ENCODE measurements at places on chromosomes 3 and 15. TPM values are rescaled to one million over a fixed set of nuclear protein-coding genes. Genes with fewer than 3 reads are reported as not detected.
A peak's percentile ranks its signal among the peaks of the same experiment; 100 is the strongest.

GRCh38 chr3:151440940-151441339 is 19.9 kb downstream of the IGSF10 start:
- DNase-seq, result no peak

DNA sequence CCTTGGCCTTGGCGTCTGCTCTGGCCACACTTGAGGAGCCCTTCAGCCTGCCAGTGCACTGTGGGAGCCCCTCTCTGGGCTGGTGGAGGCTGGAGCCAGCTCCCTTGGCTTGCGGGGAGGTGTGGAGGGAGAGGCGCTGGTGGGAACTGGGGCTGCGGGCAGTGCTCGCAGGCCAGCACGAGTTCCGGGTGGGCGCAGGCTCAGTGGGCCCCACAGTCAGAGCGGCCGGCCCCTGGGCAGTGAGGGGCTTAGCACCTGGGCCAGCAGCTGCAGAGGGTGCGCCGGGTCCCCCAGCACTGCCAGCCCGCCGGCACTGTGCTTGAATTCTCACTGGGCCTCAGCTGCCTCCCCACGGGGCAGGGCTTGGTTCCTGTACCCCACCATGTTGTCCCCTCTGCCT is 68.7 kb upstream of the KCNAB1 start:
- DNase-seq, result no peak

- peak; percentile 69 for DNase-seq
These were observed 14.4 kb upstream of the TKT start for GRCh38 chr3:53269888-53270880.

- no peak for DNase-seq
These were observed 86.2 kb downstream of the CMSS1 start for GRCh38 chr3:99903869-99904268.

DNA sequence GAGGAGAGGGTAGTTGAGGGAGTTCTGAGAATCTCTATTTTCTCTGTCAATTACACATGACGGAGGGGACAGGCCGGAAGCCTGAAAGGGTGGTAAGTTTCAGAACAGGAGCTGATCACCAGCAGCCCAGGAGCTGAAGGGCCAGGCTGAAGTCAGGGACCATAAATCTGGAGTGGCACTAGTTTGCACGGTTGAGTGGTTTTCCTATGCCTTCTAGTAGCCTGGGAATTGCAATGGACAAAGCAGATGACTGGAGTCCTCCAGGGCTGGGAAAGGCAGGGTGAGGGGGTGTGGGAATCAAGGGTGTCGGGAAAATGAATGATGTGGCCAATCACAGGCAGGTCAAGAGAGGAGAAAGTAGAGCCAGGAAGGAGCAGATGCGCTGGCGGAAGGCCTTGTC is 72.5 kb downstream of the MAGEF1 start:
- DNase-seq, result peak; percentile 80

DNA sequence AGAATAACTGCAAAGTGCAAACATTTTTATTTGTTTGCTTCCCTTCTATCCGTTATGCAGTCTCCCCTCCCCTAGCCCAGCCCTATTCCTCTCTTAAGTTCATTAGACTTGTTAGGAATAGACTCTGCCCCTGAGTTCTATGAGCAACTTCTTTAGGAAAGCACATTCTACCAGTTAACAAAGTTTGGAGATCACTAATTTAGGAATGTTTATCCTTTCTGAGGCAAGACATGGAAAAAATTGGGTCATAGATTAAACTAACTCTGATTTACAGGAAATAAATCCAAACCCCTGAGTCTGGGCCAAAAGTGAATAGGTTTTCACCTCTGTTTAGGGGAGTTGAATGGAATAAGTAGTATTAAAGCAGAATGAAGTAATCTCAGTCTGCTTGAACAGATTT is 34.4 kb downstream of the C3orf80 start:
- DNase-seq, result no peak

DNA sequence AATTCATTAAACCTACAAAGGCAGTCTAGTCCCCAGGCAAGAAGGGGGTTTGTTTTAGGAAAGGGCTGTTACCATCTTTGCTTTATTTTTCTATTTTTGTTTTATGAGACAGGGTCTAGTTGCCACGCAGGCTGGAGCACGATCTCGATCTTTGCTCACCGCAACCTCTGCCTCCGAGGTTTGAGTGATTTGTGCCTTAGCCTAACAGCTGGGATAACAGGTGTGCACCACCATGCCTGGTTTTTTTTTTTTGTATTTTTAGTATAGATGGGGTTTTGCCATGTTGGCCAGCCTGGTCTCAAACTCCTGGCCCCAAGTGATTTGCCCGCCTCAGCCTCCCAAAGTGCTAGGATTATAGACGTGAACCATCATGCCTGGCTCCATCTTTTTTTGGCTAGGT is 4.9 kb downstream of the HIGD1A start:
- DNase-seq, result no peak

DNA sequence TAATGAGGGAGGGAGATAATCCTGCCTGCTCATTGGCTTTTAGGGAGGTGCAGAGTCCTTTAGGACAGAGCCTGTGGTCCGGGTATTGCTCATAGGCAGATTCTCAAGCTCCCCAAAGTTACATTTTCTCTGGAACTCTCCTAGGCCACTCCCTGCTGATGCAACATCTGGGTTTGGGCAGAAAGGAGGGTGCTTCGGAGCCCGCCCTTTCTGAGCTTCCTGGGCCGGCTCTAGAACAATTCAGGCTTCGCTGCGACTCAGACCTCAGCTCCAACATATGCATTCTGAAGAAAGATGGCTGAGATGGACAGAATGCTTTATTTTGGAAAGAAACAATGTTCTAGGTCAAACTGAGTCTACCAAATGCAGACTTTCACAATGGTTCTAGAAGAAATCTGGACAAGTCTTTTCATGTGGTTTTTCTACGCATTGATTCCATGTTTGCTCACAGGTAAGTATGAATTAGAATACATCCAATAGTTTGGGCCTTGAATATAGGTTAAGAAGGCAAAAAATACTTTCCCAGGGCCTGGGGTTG is at the start of gene IL20RB:
Gene IL20RB, plus strand, starts transcription at position 233 of the 538 bp plus-strand sequence. Its CDS starts 131 bp downstream, at position 364.
- DNase-seq, result no peak

DNA sequence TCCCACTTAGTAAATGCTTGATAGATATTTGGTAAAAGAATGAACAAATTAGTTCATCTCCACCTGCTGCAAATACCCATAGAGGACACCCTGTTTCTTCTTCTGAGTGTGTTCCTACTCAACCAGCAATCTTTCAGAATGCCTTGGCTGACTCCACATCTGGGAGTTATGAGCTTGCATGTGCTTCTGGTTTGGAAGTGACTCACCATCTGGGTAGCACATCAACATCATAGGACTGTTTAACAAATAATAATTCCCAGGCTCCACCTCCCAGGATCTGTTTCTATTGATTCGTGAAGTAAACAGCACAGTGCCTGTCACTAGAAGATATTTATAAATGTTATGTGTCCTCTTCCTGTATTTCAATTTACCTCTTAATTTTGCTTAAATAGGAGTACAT is 580.1 kb downstream of the ROBO2 start:
- DNase-seq, result no peak

- DNase-seq, result no peak
These were observed 447.8 kb upstream of the BCHE start for GRCh38 chr3:166285001-166285400.

GRCh38 chr3:157033001-157033400 is 126.9 kb downstream of the CCNL1 start:
- DNase-seq, result no peak

GRCh38 chr3:98843266-98843959 is 58.1 kb downstream of the DCBLD2 start:
- DNase-seq, result no peak

DNA sequence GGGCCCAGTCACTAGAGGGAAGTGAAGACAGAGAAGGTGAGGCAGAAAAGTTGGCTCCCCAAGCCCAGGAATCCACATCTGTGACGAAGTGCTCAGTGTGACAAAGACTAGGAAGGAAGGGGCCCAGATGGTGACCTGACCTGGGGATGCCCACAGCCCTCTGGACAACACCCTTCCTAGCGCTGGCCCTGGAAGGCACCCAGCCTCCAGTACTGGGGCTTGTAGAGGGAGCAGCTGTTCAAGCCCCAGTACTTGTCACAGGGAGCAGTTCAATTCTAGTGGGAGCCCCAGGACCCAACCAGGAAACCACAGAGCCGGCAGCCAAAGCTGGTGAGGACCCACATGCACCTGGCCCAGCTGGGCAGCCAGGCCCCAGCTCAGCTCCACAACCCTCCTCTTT is 190.8 kb downstream of the XXYLT1 start:
- DNase-seq, result no peak

- DNase-seq, result no peak
These were observed 19.1 kb downstream of the B3GNT5 start for GRCh38 chr3:183272142-183272541.

- DNase-seq, result no peak
These were observed 46.2 kb upstream of the ARHGEF26 start for GRCh38 chr3:154074966-154075365.

GRCh38 chr3:126753191-126754160 is 49.4 kb downstream of the CHCHD6 start:
- no peak for DNase-seq

DNA sequence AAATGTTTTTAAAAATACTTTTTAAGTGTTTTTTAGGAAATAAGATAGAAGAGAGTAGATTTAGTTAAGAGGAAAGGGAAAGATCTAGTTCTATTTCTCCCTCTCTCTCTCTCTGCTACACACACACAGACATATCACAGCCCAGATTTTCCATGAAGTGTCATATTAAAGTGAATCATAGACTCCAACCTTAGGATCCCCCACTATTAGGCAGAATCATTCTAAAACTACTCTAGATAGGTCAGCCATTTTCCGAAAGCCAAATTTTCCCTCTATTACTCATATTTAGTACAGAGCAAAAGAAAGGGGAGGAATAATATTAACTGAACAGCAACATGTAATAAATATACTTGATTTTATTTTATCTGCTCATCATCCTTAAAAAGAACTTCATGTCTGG is 45.1 kb upstream of the RSL24D1 start:
- no peak for DNase-seq

- no peak for DNase-seq
These were observed 31.1 kb downstream of the ACAN start for GRCh38 chr15:88834211-88834812.

Gene CCDC71
- polyA plus RNA-seq, result 27.9 TPM

Gene RTF1
- polyA plus RNA-seq, result 74.3 TPM

Gene PROS1
- polyA plus RNA-seq, result 42.4 TPM

Gene FETUB
- polyA plus RNA-seq, result not detected

Gene ATP13A4
- 1.0 TPM for polyA plus RNA-seq

Gene SLC6A20
- 0.11 TPM for polyA plus RNA-seq
